ENCODE measurements at places on chromosomes 3 and 15.

- no peak for DNase-seq
Observed at GRCh38 chr15:48541341-48542278, 103.9 kb downstream of the FBN1 start.

DNA sequence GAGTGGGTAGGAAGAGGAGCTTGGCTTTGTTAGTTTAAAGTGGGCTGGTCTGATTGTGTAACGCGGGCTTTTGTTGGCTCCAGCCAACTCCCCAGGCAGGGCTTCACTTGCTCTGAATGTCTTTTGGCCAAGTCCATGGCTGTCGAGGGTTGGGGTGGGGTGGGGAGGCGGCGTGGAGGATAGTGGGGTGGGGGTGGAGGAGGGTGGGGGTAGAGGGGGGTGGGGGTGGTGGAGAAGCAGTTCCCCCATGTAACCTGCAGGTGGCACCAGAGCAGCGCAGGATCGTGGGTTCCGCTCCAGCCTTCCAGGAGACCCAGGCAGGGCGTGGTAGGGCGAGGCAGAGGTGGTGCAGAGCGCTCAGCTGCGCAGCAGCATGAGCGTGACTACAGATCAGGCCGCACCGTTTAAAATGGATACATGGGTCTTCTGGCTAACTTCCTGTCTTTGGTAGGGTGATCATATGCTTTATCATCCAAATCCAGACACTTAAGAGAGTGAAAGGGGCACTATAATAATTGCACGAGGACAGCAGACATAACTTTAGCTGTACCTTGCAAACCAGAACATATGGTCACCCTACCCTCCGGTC, 28.3 kb downstream of the GOLGA6A start:
- DNase-seq: peak; percentile 43

DNA sequence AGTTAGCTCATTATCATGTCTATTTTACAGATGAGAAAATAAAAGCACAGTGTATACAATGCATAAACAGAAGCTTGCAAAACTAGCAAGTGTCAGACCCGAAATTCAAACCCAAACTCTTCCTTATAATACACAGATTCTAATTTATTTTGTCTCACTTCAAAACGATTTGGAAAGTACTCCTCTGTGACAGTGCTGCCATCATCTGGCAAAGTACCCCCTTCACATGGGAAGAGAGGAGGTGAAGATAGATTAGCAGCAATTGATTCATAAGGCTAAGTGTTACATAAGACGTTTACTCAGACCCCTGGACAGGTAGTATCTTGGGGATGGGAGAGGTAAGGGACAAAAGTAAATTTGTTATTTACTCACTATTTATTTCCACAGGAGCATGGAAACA, 744.0 kb upstream of the SGO1 start:
- no peak for DNase-seq

GRCh38 chr3:99758502-99759177, 59.0 kb upstream of the CMSS1 start:
- DNase-seq: no peak

DNA sequence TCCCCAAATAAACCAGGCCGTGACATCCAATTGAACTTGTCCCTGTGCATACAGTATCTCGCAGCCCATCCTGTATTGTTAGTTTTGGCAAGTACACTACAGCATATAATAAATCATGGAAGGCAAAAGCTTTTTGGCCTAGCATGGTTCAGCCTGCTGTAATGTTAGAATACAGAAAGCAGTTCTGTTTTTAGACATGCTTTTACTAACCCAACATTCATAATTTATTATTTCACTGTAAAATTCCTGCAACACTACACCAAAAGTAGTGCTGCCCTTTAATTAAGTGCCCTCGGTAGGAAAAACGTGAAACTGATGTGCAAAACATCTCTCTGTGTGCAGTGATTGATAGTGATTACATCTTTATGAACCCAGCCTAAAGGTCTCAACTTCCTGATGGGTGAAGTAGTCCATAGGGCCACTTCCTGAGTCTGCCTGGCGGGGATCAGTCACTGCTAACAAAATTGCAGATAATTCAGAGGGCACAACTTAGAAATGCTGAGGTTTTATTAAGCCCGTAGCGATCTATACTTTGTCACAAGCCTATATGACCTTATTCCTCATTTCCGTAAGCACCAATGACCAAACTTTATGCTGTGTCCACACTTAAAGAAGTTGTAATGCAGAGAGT, 227.8 kb downstream of the CDIN1 start:
- no peak for DNase-seq

DNA sequence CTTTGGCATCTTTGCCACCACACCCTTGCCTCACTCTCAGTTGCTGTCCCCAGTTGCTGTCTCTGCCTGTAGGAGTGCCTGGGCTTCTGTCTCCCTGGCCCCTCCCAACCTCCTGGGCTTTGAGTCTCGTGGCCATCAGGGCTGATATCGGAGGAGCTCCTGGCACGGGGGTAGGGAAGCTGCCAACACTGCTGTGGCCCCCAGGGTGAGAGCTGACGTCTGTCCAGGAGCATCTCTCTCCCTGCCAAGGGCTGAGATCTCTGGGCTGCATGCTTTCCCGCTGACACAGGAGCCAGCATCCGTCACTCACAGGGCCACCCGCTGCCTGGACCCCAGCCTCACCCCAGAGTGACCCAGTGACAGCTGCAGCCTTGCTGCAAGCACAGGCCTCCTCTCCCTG, 47.4 kb downstream of the EXOG start:
- no peak for DNase-seq

DNA sequence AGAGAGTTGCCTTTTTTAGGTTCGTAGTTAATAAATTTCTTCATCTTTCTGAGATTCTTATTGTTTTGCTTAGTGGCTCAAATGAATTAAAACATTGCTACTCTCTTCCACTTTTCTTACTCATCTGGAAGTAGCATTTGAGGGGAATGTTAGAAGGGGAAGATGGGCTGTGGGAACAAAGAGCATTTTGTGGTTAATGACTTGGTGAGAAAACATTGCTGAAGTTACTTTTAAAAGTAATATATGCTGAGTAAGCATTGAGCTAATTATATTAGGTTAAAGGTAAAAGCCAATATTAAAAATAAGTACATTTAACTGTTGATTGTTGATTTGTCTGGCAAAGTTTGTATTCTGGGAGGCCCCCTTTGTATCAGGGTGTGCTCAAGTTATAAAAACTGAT, 5.7 kb downstream of the MORF4L1 start:
- no peak for DNase-seq

DNA sequence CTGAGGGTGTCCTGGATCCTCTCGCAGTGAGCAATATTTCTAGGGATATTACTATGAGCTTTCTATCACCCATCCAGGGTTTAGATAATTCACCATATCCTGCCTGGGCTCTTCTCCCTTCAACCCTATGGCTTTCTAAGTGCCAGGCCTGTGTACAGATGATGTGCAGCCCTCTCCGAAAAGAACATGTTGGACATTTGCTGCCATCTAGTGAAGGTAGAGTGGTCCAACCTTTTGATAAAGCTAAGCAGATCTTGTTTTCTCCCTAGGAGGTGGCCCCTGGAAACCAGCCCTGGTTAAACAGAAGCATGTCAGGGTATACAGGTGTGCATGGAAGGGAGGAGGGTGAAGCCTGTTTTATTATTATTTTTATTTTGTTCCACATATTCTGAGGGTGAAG, 27.9 kb upstream of the SCN10A start:
- DNase-seq: no peak

GRCh38 chr3:58683001-58683458, 16.5 kb upstream of the FAM3D start:
- no peak for DNase-seq

GRCh38 chr3:39024497-39024896, 27.2 kb downstream of the SCN11A start:
- no peak for DNase-seq

DNA sequence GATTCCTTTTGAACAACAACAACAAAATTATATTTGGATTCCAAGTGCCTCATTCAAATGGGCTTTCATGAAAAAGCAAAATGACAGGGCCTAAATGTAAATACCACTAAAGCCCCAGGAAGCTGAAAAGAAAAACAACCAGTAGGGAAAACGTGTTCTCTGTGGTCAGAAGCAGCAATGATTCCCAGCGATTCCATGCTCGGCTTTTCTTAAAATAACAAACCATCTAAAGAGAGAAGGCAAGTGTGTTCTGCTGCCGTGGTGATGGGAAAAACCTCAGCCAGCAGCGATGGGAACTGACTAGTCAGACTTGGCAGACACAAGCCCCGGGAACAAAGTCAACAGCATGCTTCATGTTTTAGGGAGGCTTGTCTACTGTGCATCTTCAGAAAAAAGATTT, 153.6 kb downstream of the TNIK start:
- no peak for DNase-seq

GRCh38 chr15:39400821-39401550, 179.9 kb upstream of the THBS1 start:
- DNase-seq: no peak

- no peak for DNase-seq
Observed at GRCh38 chr15:66570327-66570726, 4.5 kb upstream of the LCTL start.

DNA sequence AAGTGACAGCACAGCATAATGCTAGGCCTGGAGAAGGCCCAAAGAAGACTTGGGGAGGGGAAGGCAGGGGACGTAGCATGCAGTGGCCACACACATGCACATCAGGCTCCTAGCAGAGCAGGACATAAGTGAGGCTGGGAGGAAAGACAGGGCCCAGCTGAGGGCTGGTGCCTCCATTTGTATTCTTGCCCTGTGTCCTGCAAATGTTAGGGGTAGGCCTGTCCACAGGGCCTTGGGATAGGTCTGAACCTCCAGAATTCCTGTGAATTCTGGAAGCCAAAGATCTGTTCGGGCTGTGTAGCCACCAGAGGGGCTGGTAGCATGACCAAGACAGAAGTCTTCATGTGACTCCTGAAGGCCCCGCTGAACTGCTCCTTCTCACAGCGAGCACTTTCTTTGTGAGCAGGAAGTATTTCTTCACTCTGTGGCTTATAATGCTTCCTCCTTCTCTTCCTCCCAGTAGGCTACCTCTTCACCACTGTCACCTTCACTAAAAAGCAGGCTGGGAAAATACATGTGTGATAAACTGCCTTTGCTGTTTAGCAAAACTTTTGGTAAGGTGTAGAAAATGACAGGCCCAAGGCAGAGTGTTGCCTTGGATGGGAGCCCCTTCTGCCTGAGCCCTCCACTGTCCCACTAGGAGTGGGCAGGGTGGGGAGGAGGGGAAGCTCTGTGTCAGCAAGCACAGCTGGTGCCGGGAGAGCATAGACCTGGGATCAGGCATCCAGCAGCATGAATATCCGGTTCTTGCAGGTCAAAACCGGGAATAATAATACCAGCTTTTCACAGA, 8.4 kb downstream of the CERS3 start:
- DNase-seq: no peak

- no peak for DNase-seq
Observed at GRCh38 chr15:43330780-43331087, 361 bp upstream of the LCMT2 start.

DNA sequence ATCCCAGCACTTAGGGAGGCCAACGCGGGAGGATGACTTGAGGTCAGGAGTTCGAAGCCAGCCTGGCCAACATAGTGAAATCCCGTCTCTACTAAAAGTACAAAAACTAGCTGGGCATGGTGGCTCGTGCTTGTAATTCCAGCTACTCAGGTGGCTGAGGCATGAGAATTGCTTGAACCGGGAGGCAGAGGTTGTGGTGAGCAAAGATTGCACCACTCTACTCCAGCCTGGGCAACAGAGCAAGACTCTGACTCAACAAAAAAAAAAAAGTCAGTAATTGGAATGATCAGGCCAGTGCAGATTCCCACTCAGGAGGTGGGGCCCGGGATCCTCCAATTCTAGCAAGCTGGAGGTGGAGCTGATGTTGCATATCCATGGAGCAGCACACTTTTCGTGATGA, 5.6 kb downstream of the CFAP92 start:
- DNase-seq: no peak

DNA sequence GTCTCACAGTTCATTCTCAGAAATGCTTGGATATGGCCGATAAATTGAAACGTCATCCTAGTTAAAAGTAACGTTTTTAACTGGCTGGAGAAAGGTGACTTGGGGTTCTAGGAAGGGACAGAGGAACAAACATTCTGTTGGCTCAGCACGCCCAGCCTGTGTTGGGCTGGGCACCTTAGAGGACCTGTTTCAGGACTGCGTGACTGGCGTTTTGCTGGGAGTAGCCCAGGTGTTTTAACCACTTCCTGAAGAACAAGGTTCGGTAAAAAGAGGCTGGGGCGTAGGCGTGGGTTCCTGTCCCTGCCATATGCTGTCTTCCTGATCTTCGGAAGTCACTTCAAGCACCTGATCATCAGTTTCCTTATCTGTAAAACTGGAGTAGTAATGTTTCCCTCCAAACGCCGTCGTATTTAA, 1.1 kb upstream of the TLNRD1 start:
- no peak for DNase-seq

DNA sequence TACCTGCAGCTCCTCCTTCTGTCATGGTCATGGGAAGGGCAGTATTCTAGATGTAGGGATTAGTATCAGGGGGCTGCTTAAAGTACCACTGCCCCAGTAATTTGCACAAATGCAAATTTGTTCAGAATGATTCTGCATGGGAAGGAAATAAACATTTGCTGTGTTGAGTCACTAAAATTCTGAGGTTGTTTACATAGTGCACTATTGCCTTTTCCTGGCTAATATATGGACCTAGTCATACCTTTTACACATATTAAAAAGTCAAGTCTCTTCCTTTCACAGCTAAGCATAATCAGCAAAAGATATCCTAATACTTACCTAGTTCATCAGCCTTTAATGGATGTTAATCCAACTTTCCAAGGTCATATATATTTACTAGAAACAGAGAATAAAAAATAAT, 746.4 kb upstream of the NR2F2 start:
- DNase-seq: no peak

DNA sequence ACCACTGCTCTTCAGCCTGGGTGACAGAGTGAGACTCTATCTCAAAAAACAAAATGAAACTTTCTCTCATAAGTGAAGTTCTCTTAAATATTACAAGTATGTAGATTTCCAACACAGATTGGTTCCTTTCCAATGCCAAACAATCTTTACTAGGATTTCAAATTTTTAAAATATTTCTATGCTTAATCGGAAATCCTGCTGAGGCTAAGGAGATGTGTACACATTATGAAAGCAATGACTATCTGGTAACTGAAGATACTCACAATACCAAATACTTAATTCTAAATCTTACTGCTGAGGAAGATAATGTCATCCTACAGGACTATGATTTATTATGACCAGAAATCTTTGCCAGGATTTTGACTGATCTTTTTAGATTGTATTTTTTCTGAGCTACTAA, 255.6 kb upstream of the ZNF717 start:
- DNase-seq: no peak

DNA sequence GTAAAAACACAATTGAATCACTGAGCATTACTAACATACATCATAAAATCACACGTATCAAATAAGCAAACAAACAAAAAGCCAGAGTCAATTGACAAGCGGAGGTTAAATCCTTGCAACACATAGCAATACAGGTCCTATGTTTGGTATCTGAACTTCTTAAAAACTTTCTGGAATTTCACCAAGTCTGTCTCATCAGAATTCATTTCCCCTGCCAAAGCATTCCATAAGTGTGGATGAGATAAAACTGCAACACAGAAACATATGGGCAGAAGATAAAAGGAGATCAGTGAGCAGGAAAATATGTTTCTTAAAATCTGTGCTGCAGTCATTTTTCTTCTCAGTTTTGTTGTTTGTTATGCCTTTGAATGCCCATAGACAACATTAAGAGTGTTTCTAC, 1155.5 kb downstream of the TBL1XR1 start:
- no peak for DNase-seq
